ENCODE measurements at places on chromosomes 12 and 14.

GRCh38 chr12:70426620-70427019 lies 60.5 kb downstream of the KCNMB4 start:
- DNase-seq: no peak

- DNase-seq: no peak
Measured at GRCh38 chr12:27455589-27455988, 9.1 kb downstream of the SMCO2 start.

GRCh38 chr14:29102996-29103395 lies 336.4 kb downstream of the FOXG1 start:
- DNase-seq: no peak

DNA sequence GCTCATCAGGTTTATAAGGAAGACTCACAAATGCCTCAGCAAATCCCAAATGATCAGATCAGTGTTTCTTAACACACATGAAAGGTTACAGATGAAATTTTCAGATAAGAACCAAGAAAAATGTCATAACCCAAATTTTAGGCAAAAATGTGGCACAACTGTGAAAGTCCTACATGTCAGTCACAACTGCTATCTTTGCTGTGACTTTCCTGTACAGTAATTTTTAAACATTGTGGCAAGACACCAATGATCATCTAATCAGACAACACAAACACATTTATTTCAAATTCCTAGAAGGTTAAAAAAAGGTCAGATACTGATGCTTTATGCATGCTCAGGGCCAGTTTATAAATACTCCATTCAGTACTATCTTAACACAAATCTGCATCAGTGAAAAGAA lies 31.1 kb downstream of the NUDT4 start:
- no peak for DNase-seq

DNA sequence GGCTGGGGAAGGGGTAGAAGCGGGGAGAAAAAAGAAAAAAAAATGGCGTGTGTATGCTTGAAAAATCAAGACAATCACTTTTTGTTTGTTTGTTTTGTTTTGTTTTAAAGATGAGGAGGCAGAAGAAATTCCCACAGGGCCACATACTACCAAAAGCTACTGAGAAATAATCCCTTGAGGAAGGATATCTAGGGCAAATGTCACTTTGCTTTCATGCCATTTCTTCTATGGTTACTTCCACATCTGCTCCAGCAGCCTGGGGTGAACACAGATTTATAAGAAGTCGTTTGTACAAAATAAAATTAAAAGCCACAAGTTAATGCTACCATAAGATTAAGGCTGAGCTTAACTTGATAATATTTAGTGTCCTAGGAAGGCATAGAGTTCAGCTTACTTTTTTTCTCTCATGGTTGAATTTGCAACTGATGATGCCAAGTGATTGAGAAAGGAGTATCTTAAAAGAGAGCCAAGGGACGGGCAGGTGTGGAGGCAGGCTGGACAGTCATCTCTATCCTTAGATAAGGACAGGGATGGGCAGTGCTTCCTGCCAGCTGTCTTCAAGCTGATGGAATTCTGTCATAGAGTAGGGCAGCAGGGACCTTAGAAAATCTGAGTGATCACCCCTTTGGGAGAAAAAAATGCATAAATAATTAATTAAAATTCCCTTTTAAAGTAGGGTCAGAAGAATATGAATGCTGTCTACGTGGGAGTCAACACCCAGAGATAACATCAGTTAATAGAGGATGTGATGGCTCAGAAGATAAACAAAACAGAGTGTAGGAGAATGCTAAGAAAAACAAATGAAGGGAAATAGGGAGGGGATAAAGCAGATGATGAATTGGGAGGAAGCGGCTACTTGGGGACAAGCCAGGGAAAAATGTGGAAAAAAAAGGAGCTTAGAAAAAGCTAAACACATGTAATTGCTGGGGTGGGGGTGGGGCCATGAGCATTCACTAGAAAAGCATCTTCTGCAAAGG lies 57.1 kb downstream of the DYRK2 start:
- no peak for DNase-seq

GRCh38 chr12:82970614-82971013 lies 283.9 kb downstream of the TMTC2 start:
- DNase-seq: no peak

DNA sequence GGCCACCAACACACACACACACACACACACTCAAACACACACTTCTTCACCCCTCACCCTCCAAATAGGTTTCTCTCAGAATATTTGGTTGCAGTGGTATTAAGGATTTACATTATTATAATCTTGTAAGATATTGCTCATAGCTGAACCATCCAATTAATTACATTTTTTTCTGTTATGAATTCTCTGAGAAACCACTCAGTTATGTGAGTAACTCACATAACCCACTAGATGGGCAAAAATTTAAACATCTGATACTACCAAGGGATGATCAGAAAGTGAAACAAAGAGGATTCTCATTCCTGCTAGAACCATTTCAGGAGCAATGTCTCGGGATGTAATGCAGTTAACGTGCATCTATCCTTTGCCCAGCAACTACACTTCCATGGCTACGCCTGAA lies 31.6 kb downstream of the TMTC1 start:
- no peak for DNase-seq

GRCh38 chr14:53519137-53519536 lies 366.0 kb upstream of the DDHD1 start:
- DNase-seq: no peak

DNA sequence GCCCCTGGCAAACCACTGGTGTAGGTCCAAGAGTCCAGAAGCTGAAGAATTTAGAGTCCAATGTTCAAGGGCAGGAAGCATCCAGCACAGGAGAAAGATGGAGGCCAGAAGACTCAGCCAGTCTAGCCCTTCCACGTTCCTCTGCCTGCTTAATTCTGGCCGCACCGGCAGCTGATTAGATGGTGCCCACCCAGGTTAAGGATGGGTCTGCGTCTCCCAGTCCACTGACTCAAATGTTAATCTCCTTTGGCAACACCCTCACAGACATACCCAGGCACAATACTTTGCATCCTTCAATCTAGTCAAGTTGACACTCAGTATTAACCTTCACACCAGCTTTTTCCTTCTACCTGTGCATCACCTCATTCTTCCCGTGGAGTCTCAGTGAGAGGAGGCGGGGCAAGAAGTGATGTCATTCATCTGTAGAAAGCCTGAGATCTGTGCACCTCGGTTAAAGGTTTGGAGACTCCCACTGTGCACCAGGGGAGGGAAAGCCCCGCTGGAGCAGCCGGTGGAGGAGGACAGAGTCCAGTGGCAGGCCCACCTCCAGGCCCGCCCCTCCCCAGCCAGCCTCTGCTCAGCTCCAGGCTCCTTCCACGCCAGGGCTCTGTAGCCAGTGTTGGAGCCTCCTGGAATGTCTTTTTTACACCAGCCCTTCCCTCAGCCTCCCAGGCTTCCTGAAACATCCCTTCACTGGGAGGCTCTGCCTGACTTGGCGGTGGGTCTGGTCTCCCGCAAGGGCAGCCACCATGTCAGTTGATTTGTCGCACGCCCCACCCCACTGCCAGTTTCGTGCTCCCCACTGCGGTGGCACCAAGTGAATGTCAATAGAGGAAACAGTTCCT lies 80.1 kb upstream of the DYNC1H1 start:
- no peak for DNase-seq

DNA sequence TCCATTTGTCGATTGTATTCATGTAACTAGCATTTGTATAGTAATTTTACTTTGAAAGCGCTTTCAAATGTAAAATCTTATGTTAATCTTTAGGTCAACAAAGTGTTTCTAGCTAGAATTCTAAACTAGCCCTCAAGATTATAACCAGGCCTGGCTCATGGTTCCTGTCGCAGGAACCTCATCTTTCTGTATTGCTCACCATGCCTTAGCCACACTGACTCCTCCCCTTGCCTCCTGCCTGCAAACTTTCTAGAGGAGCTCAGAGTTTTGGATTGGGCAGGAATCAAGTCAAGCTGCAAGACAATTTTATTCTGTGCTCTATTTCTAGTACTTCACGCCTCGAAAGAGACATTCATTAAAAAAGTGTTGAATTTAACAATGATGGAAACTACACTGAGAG lies 99.8 kb downstream of the TGFB3 start:
- no peak for DNase-seq

DNA sequence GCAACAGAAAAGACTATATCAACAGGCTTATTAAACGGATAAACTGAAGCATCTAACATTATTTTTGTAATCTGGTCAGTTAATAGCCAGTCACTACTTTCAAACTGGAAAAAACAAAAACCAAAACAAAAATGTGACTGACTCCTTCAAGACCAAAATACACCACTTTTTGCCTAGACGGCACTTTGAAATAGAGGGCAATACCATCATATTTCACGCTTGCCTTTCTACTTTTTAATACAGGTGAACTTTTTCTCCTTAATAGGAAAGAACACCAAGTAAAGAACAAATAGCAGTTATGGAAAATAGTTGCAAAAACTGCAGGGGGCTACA lies 550 bp upstream of the NUP107 start:
- DNase-seq: no peak

DNA sequence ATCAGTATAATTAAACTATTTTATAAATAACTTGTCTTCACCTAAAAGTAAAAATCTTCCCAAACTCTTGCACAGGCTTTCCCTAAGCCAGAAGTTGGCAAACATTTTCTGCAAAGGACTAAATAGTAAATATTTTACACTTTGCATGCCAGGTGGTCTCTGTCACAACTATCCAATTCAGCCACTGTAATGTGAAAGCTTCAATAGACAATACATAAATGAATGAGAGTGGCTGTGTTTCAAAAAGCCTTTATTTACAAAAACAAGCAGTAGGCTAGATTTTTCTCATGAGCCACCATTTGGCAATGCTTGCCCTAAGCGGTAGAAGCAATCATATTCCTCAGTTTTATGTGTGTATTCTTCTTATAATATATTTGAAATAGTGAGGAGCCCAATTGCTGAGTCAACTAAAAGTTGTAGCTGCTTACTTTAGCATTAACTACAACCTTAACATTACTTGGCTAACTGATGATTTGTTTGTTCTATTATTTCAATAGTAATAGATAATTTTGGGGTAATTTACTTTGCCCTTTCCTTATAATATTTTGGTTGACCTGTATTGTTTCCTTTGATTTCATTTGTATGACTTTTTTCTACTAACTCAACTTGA lies 236.0 kb upstream of the SYT1 start:
- no peak for DNase-seq

GRCh38 chr14:22448905-22449599 lies 140.0 kb downstream of the DAD1 start:
- no peak for DNase-seq

DNA sequence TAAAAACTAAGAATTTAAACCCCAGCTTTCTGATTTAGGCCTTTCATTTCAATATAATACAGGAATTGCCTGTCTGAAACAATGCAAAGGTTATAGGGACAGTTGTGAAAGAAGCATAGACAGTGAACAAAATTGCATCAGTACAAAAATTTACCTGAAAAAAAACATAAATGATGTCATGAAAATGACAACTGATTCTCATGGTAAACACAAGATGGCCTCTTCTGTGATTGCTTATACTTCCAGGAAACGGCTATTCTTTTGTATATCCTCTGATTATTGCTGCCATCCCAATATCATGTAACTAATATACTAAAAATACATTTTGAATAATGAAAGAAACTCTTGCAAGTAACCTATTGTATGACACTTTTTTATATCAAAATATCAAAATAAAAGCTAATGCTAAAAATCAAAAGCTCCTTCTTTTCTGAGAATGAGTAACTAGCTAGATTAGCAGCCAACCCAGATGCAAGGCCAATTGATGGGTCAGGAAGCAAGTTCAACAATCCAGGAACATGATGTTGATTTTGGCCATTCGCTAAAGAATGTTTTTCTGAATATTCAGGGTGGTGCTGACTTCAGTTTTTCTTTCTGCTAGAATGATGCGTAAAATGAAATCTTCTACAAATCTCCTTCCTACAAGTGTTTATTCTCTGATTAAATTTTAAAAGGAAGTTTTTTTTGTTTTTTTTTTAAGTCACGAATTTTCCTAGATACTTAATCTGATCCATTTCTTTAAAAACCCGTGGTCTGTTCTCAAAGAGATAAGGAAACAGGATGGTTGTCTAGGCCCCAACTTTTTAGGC lies 83.6 kb downstream of the ALX1 start:
- no peak for DNase-seq

DNA sequence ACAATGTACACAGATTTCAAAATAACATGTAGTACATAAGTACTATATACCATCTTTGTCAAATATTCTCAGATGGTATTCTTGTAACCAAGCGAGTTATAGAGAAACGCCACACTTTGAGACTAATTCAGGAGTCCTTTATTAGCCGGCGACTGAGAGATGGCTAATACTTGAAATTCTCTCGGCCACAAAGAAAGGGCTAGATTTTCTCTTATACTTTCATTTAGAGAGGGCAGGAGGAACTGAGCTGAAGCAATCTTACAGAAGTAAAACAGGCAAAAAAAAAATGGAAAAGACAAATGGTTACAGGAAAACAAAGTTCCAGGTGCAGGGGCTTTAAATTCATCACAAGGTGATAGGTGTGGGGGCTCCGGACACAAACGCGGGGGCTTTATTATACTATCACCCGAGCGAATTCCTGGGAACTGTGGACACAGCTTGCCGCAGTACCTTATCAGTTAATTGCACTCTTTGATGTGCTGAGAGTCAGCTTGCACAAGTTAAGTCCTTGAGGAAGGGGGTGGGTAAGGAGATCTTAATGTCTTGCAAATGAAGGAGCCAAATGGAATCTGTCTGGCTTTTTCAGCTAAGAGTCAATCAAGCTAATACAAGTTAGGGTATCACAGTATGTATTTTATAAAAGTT lies 382.3 kb downstream of the KCNH5 start:
- DNase-seq: no peak

- DNase-seq: no peak
Measured at GRCh38 chr12:25315388-25315787, 64.7 kb upstream of the KRAS start.

- no peak for DNase-seq
Measured at GRCh38 chr14:50944647-50945413, 547 bp upstream of the PYGL start.

DNA sequence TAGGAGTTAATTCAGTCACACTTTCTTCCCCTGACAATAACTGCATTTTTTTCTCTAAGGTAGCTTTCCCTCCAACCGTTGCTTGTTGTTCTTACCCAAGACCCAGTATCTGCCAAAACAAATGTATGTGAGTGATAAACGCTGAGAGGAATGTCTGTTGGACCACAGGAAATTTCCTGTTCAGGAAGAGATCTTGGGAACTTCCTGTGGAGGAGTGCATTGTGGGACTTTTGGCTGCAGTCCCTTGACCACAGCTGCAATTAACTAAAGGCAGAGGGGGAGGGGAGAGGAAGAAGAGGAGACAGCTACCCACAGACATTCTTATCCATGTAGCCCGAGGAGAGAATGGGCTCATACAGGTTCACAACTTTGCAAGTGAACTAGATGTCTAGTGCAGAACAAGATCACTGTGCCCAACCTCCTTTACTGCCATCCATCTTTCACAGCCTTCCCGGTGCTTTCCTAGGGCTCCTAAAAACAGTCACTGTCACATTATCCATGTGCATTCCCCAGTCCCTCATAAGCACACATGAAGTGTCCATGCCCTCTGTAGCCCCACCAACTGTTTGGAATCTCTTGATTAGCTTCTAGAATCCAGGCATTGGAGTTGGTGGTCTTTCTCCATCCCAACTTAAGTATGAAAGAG lies 149.5 kb downstream of the ETV6 start:
- no peak for DNase-seq

DNA sequence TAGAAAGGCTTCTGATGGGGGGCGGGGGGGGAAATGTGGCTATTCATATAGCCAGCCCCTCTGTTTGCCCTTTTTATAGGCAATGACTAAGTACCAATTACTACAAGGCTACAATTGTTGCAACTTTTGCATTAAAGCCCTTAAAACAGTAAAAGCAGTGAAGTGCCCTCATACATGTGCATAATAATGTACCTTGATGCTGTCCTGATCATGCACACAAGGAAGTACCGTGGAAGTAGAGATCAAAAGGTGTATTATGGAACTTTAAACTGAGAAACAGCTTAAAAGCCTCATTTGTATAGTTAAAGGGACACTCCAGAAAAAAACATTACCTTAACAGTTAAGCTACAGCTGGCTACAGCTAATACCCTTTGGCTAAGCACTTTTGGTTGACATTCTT lies 111.8 kb downstream of the PLEKHG7 start:
- DNase-seq: no peak
